Activated CD8-positive, alpha-beta memory T cell treated with anti-CD3 and anti-CD28 coated beads for 4 hours (primary cell): ENCODE measurements at places on chromosomes 4 and X.

GRCh38 chrX:121832446-121832845 is 785.0 kb downstream of the GLUD2 start:
- DNase-seq = no peak

DNA sequence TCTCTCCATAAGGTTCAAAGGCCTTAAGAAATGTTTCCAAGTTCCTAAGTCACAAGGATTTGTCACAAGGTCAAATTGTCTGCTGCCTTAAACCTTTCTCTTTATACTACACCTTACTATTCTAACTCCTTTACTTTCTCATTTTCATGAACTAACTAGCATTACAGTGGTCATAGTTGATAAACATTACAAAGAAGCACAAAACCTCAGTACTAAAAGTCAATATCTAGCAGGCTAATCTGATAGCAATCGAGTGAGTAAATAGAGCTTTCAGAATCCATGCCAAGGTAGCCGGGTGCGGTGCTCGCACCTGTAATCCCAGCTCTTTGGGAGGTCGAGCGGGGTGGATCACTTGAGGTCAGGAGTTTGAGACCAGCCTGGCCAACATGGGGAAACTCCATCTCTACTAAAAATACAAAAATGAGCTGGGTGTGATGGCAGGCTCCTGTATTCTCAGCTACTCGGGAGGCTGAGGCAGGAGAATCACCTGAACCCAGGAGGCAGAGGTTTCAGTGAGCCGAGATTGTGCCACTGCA is 510.0 kb downstream of the GBA3 start:
- no peak for DNase-seq

DNA sequence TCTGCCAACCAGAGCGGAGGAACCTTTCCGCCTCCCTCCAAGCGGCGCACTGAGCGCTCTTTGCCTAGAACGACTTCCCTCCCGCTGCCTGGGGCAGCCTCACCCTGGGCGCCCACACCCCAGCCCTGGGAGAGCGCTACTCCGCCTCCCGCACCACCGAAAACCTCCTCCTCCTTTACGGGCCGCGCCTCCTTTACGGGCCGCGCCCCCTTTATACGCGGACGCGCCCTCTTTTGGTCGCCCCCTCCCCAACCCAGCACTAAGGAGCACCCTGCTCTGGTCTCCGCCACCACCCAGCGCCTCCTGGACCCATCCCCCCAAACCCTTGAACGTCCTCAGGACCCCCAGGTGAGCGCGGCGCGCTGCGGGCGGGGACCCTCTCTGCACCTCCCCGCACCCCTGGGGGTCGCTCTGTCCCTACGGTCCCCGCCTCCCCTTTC is 586 bp upstream of the NSG1 start:
- no peak for DNase-seq

- no peak for DNase-seq
These were observed 289.0 kb downstream of the STIM2 start for GRCh38 chr4:27149541-27150212.
